NCI-H510A treated with DMSO at 0.1 percent for 48 hours (cell line): ENCODE measurements at places on chromosomes 2 and 18.

- DNase-seq: no peak
Observed at GRCh38 chr2:36333350-36334012, 22.1 kb upstream of the CRIM1 start.

DNA sequence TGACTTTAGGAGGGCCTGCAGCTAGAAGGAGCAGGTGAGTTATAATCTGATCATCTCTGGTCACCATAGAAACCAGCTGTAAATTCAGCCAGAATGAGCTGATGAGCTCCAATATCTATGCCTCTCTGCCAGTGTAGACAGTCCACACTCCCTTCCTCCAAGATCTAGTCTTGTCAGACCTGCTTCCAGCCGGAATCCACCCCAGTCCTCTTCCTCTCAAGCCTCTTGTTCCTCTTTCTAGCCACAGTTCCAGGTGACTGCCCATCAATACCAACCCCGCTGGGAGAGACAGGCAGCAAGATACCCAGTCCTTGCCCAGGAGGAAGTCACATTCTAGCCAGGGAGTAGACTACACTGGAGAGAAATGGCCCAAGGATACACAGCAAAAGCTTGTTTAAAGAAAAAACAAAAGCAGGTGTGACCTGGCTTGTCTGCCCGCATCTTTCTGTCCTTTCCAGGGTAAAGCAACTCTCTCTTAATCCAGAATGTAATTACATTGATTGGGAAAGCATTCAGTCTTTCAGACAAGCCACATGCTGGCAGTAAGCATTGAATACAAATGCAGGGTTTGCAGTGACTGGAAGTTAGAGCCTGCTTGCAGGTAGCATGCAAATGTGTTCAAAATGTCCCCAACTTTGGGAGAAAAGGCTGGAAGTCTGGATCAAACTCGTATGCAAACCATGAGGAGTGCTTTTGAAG is 9.0 kb upstream of the SLC35F6 start:
- DNase-seq: peak; percentile 65

- DNase-seq: no peak
Observed at GRCh38 chr18:45448871-45449270, 166.4 kb upstream of the SLC14A2 start.

DNA sequence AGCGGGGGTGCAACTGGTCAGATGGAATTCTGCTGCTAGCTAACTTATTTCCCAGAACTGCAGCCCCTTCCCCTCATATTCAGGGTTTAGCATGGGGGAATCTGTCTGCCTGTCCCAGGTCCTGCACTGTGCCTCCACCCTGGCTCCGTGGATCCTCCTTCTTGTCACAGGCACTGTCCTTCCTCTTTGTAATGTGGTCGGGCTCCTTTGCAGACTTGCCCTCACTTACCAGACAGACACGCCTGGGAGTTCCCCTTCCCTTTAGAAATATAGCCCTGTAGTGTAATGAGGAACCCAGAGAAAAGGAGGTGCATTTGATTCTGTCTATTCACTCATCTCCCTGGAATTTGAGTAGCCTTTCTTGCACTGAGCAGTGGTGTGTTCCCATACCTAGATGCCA is 108.7 kb downstream of the TRIM43 start:
- DNase-seq: no peak

- no peak for DNase-seq
Observed at GRCh38 chr2:55156326-55156725, 75.8 kb downstream of the CLHC1 start.

- no peak for DNase-seq
Observed at GRCh38 chr18:54734059-54734458, 94.2 kb upstream of the RAB27B start.

DNA sequence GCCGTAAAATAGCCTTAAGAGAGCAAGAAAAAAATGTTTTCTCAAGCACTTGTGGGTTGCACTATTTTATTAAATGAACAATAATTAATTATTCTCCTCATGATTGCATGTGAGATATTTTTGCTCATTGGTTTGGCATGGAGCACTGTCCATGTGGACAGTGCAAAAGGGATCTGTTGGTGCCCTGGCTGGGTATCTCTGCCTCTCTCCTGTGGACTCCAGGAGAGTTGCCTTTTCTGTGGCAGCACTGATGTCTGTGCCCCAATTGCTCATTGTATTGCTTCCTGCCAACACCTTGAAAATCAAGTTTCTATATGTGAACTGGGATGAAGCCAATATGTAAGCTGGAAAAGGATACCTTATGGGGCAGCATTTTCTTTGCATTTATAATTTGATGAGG is 131.7 kb downstream of the SETBP1 start:
- no peak for DNase-seq

DNA sequence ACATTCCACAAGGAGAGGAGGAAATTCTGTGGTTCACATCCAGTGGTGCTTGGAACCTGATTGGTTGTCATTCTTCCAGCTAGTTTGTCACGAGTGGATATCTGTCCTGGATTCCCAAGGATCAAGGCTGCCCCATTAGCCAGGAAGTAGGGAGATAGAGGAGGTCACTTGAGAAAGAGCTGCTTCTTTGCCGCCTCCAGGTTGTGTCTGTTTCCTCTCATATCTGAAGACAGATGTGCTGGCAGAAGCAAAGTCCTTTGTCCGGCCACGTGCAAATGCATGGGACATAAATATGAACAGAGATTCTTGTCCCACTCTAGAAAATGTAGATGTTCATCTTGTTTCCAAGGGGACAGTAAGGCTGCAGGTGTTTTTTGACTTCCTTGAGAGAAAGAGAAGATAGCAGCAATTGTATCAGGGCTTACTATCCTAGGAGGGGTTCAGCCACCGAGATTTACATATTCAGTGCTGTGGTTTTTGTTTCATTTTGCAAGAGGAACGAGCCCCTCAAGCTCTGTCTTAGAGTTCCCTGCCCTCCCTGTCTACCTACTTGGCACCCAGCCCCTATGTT is 174.4 kb downstream of the RPIA start:
- no peak for DNase-seq

DNA sequence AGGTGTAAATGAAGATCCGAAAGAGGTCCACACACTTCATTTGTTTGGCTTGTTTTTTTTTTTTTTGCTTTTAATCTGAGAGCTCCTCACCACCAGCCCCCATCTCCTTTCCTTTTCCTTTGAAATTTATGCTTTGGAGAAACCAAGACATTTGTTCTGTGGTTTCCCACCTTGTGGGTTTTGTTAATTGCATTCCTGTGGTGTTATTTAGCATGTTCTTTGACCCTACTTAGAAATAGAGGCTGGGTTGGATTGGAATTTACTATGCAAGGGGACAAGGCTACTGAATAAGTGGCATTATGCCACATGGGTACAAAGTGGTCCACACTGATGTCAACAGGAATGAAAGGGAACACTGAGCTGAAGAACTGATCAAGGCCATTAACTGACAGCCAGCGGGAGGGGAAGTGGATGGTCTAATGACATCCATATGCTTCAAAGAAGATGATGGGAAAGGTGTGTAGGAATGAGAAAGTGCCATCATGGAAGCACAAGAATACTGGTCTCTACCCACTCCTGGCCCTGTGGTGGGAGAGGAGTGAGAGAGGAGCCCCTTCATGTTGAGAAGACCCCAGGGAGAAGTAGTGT is 8.9 kb downstream of the CCL20 start:
- no peak for DNase-seq

- DNase-seq: no peak
Observed at GRCh38 chr2:50478362-50478761, 553.6 kb downstream of the NRXN1 start.

- no peak for DNase-seq
Observed at GRCh38 chr2:65344689-65345088, 87.7 kb downstream of the SPRED2 start.

GRCh38 chr2:54189539-54189938 is 66.5 kb downstream of the TSPYL6 start:
- no peak for DNase-seq

DNA sequence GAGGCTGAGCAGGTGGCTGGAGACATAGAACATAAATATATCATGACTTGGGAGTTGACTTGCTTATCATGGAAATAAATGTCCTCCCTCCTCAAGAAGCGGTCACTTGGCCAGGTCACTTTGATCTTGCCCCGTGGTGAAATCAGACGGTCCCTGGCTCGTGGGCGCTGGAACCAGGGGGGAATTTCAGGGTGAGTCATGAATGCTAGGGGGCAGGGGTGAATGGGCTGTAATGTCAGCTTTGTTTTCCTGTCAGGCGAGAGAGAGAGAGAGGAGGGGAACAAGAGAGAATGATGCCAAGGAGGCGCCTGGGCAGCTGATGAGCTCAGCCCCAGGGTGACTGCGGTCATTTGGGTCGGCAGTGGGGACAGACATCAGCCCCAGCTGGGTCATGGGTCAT is 47.7 kb downstream of the RRM2 start:
- DNase-seq: no peak

- DNase-seq: peak; percentile 81
Observed at GRCh38 chr18:74734013-74734444, 136.4 kb downstream of the ZNF407 start.

- no peak for DNase-seq
Observed at GRCh38 chr2:15766911-15767597, 173.3 kb upstream of the MYCN start.

DNA sequence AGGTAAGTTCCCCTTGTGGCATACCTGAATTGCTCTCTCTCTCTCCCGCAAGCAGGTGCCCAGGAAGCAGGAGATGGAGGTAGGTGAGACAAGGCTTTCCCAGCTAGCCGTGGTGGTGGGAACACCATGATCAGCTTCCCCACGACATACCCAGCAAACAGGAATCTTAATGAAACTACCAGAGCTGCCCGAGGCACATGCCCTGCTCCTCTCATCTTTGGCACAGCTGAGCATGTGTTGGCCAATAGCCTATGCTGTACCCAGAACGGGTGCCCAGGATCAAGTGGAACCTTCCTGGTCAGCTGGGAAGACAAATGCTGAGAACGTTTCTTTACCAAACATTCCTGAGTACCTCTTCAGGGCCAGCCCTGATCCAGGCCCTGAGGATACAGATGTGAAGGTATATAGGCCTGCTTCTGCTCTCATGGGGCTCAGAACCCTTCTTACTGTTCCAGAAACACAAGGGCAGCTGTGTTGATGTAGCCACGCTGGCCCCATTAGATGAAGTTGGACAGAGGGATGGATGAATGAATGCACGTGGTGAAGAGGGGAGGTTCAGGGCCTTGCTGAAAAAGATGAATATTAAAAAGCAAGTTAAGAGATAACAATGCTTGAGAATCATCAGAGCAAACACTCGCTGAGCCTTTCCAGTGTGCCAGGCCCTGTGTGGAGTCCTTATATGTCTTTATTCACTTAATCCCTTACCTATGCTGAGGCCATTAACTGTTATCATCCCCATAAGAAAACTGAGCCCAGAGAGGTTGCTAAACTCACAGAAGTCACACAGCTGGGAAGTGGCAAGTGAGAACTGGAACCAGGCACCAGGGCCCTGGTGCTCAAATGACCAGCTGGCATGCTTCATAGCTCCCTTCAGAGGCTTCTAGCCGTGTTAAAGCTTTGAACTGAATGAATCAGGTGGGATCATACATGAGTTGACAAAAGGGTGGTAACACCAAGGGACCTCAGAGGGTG is 68.8 kb upstream of the TMEM247 start:
- no peak for DNase-seq

- no peak for DNase-seq
Observed at GRCh38 chr2:16325016-16325975, 340.3 kb downstream of the CYRIA start.
